ENCODE measurements at places on chromosomes 6 and 20. TPM values are rescaled to one million over a fixed set of nuclear protein-coding genes. Genes with fewer than 3 reads are reported as not detected.

Gene TAF4
- 31.4 TPM for total RNA-seq

Gene MEI4
- 0.07 TPM for total RNA-seq

Gene LRRC1
- total RNA-seq, result 10.7 TPM

Gene ABCC10
- total RNA-seq, result 27.0 TPM

Gene UBE2C
- total RNA-seq, result not detected

Gene SAPCD1
- total RNA-seq, result 3.4 TPM

Gene ENTPD6
- total RNA-seq, result 34.9 TPM
